Upper lobe of right lung (tissue), 1 donor: ENCODE measurements at places on chromosomes 12 and 14.

- no peak for DNase-seq
Observed at GRCh38 chr14:20494935-20495766, 10.2 kb upstream of the RNASE10 start.

GRCh38 chr12:90770861-90771260, 184.1 kb downstream of the CCER1 start:
- no peak for DNase-seq

GRCh38 chr12:28585146-28585545, 394.9 kb downstream of the CCDC91 start:
- no peak for DNase-seq

DNA sequence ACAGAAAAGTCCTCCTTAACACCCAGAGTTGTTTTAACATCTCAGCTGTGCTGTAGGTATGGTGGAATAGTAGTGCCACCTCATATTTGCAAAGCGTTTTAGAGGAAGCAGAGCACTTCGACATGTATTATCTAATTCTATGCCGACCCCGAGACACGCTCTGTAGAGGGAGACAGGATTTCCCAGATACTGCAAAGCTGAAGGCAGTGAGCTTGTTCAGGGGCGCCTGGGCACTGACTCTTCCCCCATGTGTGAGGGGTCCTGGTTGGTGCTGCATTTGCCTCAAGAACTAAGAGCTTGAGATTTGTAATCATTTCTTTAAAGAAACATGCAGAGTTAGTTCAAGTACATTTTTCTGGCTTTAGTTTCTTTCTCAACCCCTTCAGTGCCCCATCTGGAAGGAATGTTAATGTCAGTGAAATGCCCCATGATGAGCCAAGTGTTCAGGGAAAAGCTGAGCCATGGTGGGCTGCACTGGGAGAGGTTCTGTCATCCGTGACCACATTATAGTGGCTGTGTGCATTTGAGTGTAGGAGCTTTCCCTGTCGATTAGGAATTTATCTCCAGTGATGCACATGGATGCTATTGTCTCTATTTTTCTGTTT, 66.3 kb downstream of the MBIP start:
- DNase-seq: no peak

- DNase-seq: no peak
Observed at GRCh38 chr12:16613199-16613598, 7.2 kb upstream of the LMO3 start.

DNA sequence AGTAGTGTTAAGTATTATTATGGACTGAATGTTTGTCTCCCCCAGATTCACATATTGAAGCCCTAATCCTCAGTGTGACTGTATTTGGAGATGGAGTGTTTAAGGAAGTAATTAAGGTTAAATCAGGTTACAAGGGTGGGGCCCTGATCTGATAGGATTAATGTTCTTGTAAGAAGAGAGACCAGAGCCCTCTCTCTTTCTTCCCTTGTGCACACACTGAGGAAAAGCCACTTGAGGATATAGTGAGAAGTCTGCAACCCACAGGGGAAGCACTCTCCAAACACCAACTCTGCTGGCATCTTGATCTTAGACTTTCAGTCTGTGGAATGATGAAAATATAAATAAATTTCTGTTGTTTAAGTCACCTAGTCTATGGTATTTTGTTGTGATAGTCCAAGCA, 2.2 kb upstream of the KLRG1 start:
- DNase-seq: no peak

- DNase-seq: no peak
Observed at GRCh38 chr14:38762426-38762825, 340.6 kb downstream of the SEC23A start.

GRCh38 chr12:62673028-62673815, 206.6 kb downstream of the MON2 start:
- DNase-seq: no peak

GRCh38 chr12:43143278-43143677, 408.7 kb downstream of the ADAMTS20 start:
- no peak for DNase-seq

GRCh38 chr14:101196051-101196712, 292.7 kb upstream of the RTL1 start:
- no peak for DNase-seq
